Fibroblast of skin of back (primary cell): ENCODE measurements at places on chromosomes 6 and 20.
A peak's percentile ranks its signal among the peaks of the same experiment; 100 is the strongest.

GRCh38 chr20:22492497-22492896 lies 91.9 kb downstream of the FOXA2 start:
- no peak for DNase-seq

GRCh38 chr6:126743076-126743475 lies 375.4 kb upstream of the RSPO3 start:
- DNase-seq = peak; percentile 18

- peak; percentile 79 for DNase-seq
Measured at GRCh38 chr6:87660226-87660911, 41.7 kb downstream of the AKIRIN2 start.

DNA sequence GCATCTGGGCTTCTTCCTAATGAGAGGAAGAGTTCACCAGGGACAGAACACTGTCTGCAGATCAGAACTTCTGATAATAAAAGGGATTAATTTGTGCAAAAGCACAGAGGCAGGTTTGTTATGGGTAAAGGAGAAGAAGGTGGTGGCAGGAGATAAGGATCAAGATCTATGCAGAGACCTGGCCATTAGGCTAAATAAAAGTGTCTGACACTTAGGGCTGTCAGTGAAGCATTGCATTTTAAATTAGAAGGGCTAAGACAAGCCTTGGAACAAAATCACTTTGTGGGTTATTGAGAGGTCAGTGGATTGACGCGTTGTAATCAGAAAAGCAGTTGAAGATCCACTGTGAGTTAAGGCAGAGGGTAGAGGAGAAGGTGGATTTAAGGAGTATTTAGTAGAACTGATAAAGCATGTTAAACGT lies 76.8 kb downstream of the MAP3K4 start:
- no peak for DNase-seq

DNA sequence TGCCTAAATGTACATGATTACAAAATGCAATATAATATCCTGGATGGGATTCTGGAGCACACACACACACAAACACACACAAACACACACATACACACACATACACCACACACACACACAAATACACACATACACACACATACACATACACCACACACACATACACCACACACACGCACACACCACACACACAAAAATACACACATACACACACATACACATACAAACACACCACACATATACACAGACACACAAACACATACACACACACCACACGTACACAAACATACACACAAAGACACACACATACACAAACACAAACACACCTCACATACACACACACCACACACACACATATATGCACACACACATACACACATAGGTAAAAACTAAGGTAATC lies 134.6 kb upstream of the SYNDIG1 start:
- DNase-seq = no peak

DNA sequence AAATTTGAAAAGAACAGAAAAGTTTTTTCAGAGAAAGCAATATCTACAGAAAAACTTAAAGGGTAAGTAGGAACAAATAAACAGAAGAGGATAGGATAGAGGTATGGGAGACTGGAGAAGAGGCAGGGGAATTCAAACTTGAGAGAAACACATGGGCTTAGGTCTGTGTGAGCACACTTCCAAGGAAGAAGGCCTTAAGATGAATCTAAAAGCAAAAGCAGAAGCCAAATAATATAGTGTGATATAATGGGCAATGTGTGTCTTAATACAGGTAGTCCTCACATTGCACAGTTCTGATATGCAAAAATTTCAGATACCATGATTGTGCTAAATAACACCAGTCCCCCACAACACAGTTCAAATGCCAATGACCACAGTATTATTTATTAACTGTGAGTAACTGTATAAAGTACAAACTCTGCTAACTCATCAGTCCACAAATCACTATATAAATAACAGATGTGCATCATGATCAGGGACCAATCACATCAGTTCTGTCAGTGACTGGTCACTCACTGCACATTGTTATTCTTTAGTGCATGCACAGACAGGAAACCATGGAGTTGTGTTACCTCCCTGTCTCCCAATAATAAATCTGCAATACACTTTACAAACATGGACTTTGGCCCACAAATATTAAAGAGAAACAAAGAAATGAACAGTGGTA lies 18.6 kb downstream of the SNX14 start:
- DNase-seq = peak; percentile 79

DNA sequence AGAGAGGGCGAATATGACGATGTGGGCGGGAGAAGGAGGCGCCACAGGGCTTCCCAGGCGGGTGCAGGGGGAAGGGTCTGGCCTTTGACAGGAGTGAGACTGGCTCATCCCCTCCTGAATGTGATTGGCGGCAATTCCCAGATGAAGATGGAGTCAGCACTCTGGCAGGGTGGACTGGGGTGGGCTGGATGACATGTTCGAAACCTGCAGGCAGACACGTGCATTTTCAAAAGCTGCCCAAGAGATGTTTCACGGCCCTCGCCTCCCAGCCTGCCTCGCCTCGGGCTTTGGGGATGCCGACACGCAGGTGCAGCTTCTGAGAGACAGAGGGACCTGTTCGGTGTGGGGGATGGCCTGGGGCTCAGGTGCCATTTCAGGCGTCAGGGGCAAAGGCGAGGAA lies 66.8 kb upstream of the AFDN start:
- no peak for DNase-seq

DNA sequence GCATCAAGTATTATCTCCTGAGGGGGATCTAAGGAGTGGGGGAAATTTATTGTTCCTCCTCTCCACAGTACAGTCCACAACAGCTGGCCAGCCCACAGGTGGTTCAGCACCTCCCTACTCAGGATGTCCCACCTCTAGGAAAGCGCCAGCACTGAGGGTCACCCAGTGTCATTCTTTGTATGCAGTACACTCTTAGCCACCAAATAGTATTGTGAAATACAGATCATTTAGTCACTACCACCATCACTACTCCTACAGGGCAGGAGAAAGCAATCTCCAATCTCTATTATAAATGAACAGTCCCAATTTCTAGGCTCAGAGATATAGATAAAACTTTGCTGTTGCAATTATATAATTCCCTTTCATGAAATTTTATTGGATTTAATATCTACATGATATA lies 6.3 kb upstream of the ZNF76 start:
- DNase-seq = no peak

- DNase-seq = no peak
Measured at GRCh38 chr20:32539817-32540675, 45.1 kb downstream of the NOL4L start.

GRCh38 chr20:55456316-55456940 lies 548.9 kb downstream of the CBLN4 start:
- no peak for DNase-seq

DNA sequence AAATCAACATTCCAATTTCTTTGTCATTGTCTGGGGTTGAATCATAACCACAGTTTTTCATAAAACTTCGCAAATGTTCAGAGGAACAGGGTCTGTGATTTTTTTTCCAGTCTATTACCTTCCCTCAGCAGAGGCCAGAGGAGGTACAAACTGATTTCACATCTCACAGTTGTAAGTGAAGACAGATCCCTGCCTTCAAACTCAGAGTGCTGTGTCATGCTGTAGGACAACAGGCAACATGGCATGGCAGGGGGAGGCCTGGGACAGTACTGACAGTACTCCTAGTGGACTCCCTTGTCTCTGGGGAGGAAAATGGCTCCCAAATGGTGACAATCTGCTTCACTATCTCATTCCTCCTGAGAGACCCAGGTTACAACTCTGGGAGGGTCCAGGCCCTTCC lies 308.6 kb downstream of the CDC5L start:
- peak; percentile 74 for DNase-seq

DNA sequence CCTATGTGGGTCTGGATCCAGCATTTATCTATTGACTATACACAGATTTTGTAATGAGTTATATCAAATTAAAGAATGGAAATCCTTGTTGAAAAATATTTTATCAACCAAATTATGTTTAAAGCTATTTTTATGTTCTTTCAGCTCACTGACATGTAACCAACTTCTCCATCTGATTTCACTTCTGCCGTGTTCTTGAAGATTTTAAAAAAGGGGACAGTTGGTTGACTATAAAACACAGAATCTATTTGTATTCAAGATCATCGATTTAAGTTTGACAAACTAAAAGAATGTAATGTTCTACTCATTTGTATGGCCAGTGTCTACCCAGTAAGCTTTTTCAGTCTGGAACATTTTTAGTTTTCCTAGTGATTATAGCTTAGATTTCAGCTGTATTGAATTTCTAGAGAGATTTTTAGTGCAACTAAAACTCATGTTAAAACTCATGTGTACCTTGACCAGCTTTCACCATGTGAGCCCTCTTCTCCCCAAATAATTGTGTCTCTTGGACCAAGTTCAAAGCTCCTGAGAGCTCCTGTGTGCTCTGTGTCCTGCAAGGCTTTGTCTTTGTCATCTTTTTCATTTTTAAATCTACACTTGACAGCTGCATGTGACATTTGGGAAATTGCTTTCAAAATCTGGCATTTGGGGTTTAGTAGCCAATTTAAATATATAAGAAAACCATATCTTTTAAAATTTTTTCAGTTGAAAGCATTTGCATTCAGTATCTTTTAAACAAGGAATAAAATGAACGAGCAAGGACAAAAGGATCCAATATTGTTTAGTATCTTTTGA lies 118.4 kb upstream of the TIAM2 start:
- DNase-seq = no peak

DNA sequence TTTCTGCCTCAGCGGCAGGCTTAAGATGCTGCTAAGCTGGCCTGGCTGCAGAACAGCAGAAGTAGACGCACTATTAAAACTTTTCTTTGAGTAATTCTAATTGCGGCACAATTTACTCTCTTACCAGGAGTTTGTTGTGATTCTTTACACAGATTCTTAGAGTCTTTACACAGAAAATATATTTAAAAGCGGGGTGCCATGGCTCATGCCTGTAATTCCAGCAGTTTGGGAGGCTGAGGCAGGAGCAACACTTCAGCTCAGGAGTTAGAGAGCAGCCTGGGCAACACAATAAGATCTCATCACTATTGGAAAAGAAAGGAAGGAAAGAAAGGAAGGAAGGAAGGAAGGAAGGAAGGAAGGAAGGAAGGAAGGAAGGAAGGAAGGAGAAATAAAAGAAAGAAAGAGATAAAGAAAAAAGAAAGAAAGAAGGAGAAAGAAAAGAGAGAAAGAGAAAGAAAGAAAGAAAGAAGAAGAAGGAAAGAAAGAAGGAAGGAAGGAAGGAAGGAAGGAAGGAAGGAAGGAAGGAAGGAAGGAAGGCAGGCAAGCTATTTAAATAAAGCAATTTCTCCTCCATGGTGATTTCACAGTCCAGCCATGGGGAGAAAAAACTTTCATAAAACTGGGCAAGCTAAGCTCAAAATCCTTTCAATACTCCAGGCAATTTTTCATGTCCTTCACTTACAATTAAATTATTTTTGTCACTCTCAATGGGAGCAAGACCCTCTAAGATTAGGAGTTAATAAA lies 21.1 kb upstream of the MRS2 start:
- no peak for DNase-seq

DNA sequence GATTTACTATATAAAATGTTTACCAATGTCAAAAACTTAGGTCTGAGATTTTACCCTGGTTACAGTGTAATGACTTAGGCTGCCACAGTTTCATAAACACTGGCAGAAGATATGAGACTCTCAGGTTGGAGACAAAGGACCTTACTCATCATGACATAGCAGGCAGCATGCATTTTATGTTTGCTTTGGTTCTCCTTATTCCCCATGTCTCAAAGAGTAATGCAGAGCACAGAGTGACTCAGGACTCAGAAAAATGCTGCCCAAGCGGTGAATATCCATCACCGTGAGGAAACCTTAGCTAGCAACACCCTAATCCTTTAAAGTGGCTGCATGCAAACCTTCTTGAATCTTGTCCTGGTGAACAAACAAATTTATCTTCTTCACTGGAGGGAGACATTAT lies 112.1 kb upstream of the EYS start:
- no peak for DNase-seq

- no peak for DNase-seq
Measured at GRCh38 chr20:15242773-15243172, 905.4 kb upstream of the FLRT3 start.

- peak; percentile 18 for DNase-seq
Measured at GRCh38 chr6:78947529-78947928, 80.2 kb downstream of the IRAK1BP1 start.

- DNase-seq = no peak
Measured at GRCh38 chr20:1225263-1225782, 521 bp upstream of the RAD21L1 start.

DNA sequence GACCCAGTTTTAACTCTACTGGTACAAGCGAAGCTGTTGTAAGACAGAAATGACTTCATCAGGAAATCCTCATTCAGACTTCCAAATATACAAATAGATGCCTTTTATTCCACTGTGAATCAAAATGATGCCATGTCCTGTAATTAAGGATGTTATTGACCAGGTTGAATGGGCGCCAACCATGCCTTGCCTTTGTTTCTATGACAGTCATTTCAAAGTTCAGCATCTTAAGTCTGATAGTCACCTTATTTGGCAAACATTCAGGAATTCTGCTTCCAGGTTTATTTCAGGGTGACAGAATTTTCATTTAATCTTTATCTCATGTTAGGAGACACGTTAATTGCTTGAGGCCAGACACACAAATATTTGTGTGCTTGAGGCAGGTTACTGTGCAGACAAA lies 592.8 kb upstream of the JAG1 start:
- DNase-seq = no peak

GRCh38 chr20:57394121-57395082 lies 3.2 kb downstream of the RBM38 start:
- DNase-seq = no peak

DNA sequence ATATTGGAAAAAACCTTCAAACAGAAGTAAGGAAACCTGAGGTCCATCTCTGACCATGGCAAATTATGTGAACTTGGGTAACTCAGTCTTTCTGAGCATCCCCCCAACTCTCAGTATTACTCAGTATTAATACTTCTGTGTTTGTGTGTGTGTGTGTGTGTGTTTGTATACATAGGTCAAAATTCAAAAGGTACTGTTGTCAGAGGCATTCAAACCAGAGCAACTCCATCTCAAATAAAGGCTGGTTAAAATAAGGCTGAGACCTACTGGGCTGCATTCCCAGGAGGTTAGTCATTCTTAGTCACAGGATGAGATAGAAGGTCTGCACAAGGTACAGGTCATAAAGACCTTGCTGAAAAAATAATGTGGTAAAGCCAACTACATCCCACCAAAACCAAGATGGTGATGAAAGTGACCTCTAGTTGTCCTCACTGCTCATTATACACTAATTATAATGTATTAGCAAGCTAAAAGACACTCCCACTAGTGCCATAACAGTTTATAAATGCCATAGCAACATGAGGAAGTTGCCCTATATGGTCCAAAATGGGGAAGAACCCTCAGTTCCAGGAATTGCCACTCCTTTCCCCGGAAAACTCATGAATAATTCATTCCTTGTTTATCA lies 33.3 kb upstream of the SLC22A16 start:
- DNase-seq = peak; percentile 80

DNA sequence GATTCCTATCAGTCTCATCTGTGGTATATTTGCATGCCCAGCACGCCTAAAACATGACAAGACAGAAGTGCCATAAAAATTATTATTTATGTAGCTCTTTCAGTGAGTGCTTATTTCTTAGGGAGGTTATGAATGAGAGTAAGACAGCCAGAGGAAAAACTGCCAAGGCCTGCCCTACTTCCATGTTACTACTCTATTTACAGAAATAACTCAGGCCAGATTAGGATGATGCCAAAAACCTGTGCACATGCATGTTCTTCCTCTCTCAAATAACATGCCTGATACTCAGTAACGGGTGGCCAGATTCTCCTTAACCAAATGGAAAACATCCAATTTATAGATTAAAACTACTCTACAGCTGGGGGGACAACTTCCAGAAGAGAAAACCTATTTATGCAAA lies 45.7 kb downstream of the ILRUN start:
- no peak for DNase-seq

GRCh38 chr6:17932330-17932852 lies 55.0 kb downstream of the KIF13A start:
- peak; percentile 93 for DNase-seq

- DNase-seq = peak; percentile 47
Measured at GRCh38 chr6:38350942-38351341, 288.8 kb downstream of the BTBD9 start.
